ENCODE measurements at places on chromosomes 2 and 18. TPM values are rescaled to one million over a fixed set of nuclear protein-coding genes. Genes with fewer than 3 reads are reported as not detected.
A peak's percentile ranks its signal among the peaks of the same experiment; 100 is the strongest.

- peak; percentile 70 for DNase-seq
These were observed at the start of gene MARCHF4 for GRCh38 chr2:216371721-216372702. TSS of gene MARCHF4 (minus strand) at chr2:216372483. CDS start at chr2:216370260, 2,223 bp downstream.

GRCh38 chr2:203853271-203853670, 14.3 kb upstream of the CTLA4 start:
- DNase-seq: no peak

DNA sequence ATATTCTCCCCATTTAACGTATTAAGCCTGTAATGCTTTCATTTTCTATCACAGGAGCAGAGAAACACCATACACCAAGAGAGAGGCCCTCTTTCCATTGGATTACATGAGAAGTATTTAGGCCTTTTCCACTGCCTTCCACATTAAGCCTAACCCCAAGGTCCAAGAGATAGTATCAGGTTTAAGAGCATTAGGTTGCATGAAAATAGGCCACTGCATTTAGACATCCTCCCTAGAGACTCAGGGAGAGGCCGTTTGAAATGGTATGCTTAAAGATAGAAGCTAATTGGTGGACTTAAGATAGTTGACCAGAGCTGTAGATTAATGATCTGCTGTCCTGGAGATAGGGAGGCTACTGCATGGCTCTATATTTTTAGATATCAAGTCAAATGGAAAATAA, 128.5 kb upstream of the PTPRM start:
- no peak for DNase-seq

- peak; percentile 62 for DNase-seq
These were observed 114.7 kb downstream of the DNAH6 start for GRCh38 chr2:84631047-84631446.

DNA sequence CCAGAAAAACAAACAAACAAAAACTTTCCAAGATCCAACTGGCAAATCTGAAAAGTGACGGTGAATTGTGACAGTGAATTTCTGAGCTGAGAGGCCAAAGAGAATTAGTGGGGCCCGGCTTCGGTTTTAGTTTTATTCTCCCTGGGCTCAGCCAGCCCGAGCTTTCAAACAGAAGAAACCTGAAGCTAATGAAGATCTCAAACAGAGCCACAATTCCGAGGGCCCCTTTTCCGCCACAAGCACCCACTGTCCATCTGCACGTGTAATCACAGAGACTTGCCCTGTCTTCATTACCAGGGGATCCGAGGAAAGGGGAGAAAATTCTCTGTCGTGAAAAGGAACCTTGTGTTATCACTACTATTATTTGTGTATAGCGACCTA, 4.2 kb upstream of the ONECUT2 start:
- DNase-seq: no peak

The SLC19A3 gene
- total RNA-seq: not detected

GRCh38 chr18:50662177-50662576, 102.3 kb downstream of the MAPK4 start:
- DNase-seq: peak; percentile 57

The CRYGC gene
- total RNA-seq: not detected

- peak; percentile 80 for DNase-seq
These were observed 7.3 kb upstream of the PRLH start for GRCh38 chr2:237558961-237559641.

- DNase-seq: peak; percentile 1
These were observed 99.8 kb downstream of the CAPN13 start for GRCh38 chr2:30707304-30707903.

GRCh38 chr2:207341804-207342203, 176.1 kb upstream of the KLF7 start:
- DNase-seq: no peak

GRCh38 chr2:6214471-6214870, 522.3 kb downstream of the SOX11 start:
- DNase-seq: no peak

- DNase-seq: no peak
These were observed 56.2 kb downstream of the PXDN start for GRCh38 chr2:1688161-1688560.

GRCh38 chr2:46504685-46505471, 25.5 kb downstream of the TMEM247 start:
- DNase-seq: no peak

The AOX1 gene
- total RNA-seq: 0.57 TPM

- no peak for DNase-seq
These were observed 20.8 kb downstream of the SEH1L start for GRCh38 chr18:12968619-12969018.

GRCh38 chr2:205930209-205930608, 155.8 kb downstream of the INO80D start:
- DNase-seq: peak; percentile 80

DNA sequence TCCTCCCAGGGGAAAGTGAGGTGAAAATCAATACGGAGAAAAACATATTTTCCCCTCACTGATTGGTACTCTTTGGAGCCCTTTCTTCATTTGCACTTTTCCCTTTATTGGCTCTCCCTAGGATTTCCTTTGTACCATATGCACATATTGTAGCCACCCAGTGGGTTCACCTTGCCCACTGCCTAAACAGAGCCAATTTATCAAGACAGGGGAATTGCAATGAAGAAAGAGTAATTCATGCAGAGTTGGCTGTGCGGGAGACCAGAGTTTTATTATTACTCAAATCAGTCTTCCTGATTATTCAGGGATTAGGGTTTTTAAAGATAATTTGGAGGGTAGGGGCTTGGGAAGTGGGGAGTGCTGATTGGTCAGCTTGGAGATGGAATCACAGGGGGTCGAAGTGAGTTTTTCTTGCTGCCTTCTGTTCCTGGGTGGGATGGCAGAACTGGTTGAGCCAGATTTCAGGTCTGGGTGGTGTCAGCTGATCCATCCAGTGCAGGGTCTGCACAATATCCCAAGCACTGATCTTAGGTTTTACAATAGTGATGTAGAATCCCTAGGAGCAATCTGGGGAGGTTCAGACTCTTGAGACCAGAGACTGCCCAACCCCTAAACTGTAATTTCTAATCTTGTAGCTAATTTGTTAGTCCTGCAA, 15.1 kb upstream of the KCNE4 start:
- no peak for DNase-seq

The SGPP2 gene
- total RNA-seq: not detected

- DNase-seq: no peak
These were observed 111.3 kb downstream of the HDAC4 start for GRCh38 chr2:239289545-239289944.

DNA sequence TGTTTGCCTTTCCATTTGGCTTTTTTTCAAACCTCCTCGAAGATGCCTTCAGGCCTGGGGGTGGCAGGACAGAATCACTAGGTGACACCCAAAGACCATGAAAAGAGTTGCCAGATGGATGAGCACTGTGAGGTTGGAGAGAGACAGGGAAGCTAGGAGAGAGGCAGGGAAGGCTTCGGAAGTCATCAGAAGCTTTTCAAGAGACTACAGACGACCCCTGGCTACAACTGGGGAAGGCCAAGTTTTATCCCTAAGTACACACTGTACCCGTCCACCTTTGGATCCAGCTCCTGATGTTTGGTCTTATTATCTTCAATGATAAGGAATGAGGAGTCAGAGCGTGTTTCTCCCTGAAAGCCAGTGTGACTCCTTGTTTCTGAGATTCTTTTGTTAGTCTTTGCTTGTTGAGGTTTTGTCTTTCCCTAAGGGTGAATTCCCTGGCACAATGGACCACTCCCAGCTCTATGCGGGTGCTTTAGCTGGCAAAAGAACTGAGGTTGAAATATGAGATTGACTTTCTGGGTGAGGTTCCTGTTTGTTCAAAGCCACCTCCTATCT, 33.4 kb upstream of the SLC9A2 start:
- no peak for DNase-seq

The HOXD13 gene
- 11.0 TPM for total RNA-seq

Measured in SJCRH30 (cell line).